ENCODE measurements at places on chromosomes 5 and 9.
A peak's percentile ranks its signal among the peaks of the same experiment; 100 is the strongest.

GRCh38 chr5:135324160-135324559, 74.9 kb downstream of the MACROH2A1 start:
- no peaks in the 10 kb centered on the region for H3K27me3 ChIP-seq
- peaks cover 16% of the 10 kb centered on the region for H3K4me1 ChIP-seq
- H3K27ac ChIP-seq = no peak overlapping the region
- no peak overlapping the region for H3K4me3 ChIP-seq
- no peaks in the 10 kb centered on the region for H3K36me3 ChIP-seq

DNA sequence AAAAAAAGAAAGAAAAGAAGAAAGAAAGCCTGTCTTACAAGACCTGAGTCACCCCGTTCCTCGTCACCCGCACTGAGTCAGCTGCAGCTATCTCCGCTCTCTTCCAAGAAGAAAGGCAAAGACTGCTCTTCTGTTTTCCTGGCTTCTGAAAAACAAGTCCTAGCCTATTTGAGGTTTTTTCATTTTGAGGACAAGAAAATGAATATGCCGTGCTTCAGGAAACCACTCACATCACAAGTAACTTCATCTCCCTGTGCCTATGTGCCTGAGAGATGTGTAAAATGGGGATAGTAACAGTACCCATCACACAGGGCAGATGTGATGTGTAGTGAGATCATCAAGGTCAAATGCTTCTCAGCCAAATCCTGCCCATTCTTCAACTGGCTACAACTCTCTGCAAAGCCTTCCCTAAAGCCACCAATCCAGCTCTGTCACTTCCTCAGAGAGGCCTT, 78.4 kb downstream of the GLDC start:
- peaks cover 19% of the 10 kb centered on the region for H3K4me1 ChIP-seq
- H3K4me3 ChIP-seq = peak overlapping the region; percentile 37
- H3K27ac ChIP-seq = peak overlapping the region; percentile 82

GRCh38 chr5:131751506-131751905, 45.3 kb downstream of the FNIP1 start:
- H3K4me1 ChIP-seq = peaks cover 36% of the 10 kb centered on the region
- peaks cover 20% of the 10 kb centered on the region for H3K36me3 ChIP-seq
- no peak overlapping the region for H3K4me3 ChIP-seq
- DNase-seq = no peak
- H3K27me3 ChIP-seq = no peaks in the 10 kb centered on the region

DNA sequence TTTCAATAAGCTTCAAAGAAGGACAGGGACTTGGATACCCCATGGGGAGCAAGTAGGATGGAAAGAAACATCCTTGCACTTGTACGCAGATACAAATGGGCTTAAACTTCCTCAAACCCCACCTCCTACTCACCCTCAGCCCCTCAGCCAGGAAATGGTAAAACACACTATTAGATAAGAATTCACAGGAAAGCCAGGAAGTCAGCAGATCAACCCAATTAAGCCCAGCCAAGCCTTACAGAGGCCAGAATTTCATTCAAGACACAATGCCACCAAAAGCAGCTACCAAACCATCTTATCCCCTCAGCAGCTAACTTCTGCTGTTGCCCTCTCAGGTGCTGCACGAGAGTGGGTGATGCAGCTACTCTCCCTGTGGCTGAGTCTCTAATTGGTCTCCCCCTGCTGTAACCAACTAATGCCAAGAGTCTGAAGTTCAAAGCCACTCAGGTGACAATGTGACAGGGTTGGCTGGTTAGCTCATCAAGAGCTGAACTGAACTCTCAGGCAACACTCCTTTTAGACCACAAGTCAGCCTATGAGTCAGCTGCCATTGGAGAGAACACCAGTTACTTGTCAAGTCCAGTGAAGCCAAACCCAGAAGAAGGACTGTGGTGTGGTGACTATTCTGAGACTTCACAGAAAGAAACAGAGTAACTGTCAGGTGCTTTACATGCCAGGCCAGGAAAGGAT, 201.9 kb downstream of the ZNF608 start:
- no peak overlapping the region for H3K27ac ChIP-seq
- no peaks in the 10 kb centered on the region for H3K27me3 ChIP-seq
- H3K4me3 ChIP-seq = no peak overlapping the region

GRCh38 chr5:42842921-42843641, 31.4 kb upstream of the SELENOP start:
- no peaks in the 10 kb centered on the region for H3K27me3 ChIP-seq
- no peaks in the 10 kb centered on the region for H3K36me3 ChIP-seq
- no peak for DNase-seq

- H3K4me3 ChIP-seq = no peak overlapping the region
- H3K36me3 ChIP-seq = peaks cover 33% of the 10 kb centered on the region
- no peak for DNase-seq
- no peak overlapping the region for H3K27ac ChIP-seq
- H3K27me3 ChIP-seq = no peaks in the 10 kb centered on the region
- H3K4me1 ChIP-seq = peaks cover 17% of the 10 kb centered on the region
These were observed 21.8 kb upstream of the RLN1 start for GRCh38 chr9:5361326-5362010.

DNA sequence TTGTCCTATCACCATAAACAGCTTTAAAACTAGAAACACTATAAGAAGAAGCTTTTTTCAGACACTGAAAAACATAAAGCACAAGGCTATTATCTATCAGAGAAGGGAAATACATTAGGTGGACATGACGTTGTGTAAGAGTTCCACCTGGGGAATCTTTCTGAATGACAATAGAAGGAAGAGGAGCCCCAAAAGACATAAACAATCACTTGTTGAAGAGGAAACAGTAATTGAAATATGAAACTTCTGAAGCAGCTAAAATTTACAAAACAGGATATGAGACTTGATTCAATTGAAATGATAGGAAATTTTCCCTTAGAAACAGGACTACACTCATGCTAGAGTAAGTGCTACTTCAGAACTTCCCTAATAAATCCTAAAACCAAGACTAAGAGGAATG, 933.6 kb downstream of the EFNA5 start:
- no peak for DNase-seq
- no peaks in the 10 kb centered on the region for H3K36me3 ChIP-seq
- no peaks in the 10 kb centered on the region for H3K27me3 ChIP-seq
- H3K27ac ChIP-seq = no peak overlapping the region

- H3K4me1 ChIP-seq = peaks cover 21% of the 10 kb centered on the region
- H3K27me3 ChIP-seq = peaks cover 8% of the 10 kb centered on the region
- H3K4me3 ChIP-seq = peak overlapping the region; percentile 97
These were observed 782 bp upstream of the SKP1 start for GRCh38 chr5:134177369-134178095.

DNA sequence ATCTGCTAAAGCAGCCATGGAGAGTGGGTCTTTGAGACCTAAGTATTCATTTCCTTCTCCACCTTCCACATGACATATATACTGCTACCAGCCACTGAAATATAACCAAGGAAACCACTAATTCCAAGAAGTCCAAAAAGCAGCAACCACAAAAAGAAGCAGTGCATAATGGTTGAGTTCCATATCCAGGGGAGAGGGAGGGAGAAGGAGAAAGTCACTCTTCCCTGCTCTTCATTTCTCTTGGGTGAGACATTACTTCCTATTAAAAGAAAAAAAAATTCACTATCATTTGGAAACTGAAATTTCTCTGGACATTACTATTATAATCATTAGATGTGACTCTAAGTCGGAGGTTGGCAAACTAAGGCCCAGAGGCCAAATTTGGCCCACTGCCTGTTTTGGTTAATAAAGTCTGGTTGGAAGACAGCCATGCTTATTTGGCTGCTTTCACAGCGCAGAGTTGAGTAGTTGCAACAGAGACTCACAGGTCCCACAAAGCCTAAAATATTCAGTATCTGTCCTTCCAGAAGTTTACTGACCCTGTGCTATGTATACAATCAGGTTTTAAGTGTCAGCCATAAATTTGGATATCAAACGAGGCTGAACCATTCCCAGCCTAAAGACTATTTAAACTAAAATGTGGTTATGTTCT, 168.6 kb downstream of the MPDZ start:
- H3K27ac ChIP-seq = no peak overlapping the region
- no peaks in the 10 kb centered on the region for H3K36me3 ChIP-seq
- no peak for DNase-seq
- no peaks in the 10 kb centered on the region for H3K27me3 ChIP-seq
- H3K4me1 ChIP-seq = no peaks in the 10 kb centered on the region

DNA sequence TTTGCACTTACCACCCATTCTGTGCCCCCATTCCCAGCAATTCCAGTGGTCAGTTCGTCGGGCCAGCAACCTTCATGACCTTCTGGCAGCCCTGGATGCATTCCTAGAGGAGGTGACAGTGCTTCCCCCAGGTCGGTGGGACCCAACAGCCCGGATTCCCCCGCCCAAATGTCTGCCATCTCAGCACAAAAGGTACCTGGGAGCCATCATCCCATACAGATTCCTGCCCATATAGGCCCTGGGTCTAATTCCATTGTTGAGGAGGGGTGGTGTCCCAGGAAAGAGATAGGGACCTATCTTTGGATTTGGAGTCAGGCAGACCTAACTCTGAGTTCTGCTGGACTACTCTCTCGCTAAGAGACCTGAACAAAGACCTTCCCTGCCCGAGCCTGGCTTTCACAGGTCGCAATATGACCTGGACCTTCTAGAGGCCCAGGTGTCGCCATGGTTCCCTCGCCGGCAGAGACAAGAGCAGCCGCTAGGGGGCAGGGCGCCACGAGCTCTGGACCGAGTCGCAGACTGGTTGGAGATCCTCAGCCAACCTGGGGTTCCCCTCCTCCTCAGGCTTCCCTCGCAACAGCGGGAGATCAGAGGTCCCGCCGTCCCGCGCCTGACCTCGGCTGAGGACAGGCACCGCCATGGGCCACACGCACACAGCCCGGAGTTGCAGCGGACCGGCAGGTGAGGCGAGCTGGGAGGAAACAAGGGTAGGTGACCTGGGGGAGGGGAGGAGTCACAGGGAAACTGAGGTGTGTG, 3.1 kb downstream of the SLC4A9 start:
- peaks cover 5% of the 10 kb centered on the region for H3K27me3 ChIP-seq
- H3K4me3 ChIP-seq = peak overlapping the region; percentile 67
- peak overlapping the region; percentile 24 for H3K27ac ChIP-seq
- H3K36me3 ChIP-seq = no peaks in the 10 kb centered on the region
- peak; percentile 74 for DNase-seq
- peaks cover 6% of the 10 kb centered on the region for H3K4me1 ChIP-seq

DNA sequence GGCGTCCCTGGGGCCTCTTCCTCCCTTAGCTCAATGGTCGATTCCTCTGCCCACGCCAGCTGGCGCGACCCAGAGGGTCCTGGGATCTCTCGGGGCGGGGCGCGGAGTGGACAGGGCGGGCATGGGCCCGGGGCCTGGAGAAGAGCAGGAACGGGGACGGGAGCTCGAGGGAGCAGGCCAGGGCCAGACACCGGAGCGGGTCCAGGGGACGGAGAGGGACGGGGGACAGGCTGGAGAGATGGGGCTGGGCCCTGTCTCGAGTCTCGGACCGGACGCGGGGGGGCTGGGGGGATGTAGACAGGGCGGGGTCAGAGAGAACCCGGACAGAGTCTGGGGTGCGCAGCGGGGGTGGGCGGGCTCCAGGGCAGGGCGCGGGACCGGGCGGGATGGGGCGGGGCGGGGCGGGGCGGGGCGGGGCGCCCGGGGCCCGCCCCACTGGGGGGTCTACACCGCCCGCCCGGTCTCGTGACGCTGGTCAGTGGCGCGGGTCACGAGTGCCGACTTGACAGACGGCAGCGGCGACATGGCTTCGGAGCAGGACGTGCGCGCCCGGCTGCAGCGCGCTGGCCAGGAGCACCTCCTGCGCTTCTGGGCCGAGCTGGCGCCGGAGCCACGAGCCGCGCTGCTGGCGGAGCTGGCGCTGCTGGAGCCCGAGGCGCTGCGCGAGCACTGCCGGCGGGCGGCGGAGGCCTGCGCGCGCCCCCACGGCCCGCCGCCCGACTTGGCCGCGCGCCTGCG, at the start of gene UAP1L1:
Gene UAP1L1 (plus strand): TSS at position 508 of the 738 bp plus-strand sequence. CDS start 16 bp downstream, at position 524.
- H3K4me3 ChIP-seq = peak within 1 kb of the TSS; percentile 74
- H3K27me3 ChIP-seq = no peaks in the 10 kb centered on the region
- H3K4me1 ChIP-seq = peaks cover under 1% of the 10 kb centered on the region
- peak within 1 kb of the TSS; percentile 28 for H3K27ac ChIP-seq
- H3K36me3 ChIP-seq = peaks cover 15% of the 10 kb centered on the region

DNA sequence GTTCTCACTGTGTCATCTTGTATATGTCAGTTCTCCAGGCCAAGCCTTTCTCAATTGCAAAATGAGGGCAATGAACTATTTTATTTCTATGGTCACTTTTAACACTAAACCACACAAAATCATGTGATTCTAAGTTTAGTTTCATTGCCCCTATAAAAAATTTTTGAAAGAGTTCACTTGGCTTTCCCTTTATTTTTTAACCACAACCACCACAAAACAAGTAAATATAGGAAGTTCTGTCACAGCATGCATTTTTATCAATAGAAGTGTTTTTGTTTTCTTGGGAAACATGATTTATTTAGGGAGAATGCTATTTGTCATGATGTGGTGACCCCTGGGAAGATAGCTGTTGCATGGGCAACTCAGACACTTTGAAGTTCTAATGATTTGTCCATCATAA, 169.1 kb downstream of the CSNK1G3 start:
- H3K36me3 ChIP-seq = no peaks in the 10 kb centered on the region
- H3K4me3 ChIP-seq = no peak overlapping the region
- DNase-seq = no peak

DNA sequence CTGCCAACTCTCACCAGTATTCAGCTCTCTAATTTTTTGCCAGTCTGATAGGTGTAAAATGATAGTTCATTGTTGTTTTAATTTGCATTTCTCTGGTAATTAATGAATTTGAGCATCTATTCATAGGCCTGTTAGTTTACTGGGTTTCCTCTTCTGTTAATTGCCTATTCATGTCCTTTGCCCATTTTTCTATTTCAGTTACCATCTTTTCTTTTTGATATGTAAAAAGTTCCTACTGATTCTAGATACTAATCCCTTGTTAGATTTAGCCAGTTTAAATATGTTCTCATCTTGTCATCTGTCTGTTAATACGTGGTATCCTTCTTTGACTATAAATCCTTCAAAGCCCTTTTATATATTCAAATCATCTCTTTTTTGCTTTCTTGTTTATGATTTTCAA, 247.8 kb downstream of the ARHGAP26 start:
- no peak overlapping the region for H3K4me3 ChIP-seq
- peaks cover 41% of the 10 kb centered on the region for H3K36me3 ChIP-seq
- H3K27ac ChIP-seq = no peak overlapping the region
- H3K27me3 ChIP-seq = no peaks in the 10 kb centered on the region

DNA sequence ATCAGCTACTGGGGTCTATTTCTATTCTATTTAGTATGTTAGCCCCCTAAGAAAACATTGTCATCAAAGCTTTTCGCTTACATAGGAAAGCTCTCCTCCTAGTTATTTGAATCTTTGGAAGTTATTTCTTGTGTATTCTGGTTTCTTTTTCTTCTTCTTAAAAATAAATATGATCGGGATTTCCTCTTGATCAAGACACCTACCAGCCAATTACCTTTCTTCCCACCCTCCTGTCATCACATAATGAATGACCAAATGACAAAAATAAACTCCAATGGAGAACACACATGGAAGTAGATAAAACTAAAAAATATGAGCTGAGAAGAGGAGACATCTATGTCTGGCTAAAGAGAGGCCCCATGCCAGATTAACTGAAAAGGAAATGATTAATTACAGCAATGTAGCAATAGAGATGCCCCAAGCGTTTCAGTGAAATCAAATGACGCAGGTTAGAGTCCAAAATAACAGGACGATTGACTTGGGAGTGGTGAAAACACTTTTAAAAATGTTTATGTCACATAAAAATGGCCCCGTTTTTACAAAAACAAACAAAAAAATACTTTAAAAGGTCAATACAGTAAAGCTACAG, 59.5 kb upstream of the PCSK1 start:
- H3K27me3 ChIP-seq = peaks cover 9% of the 10 kb centered on the region
- no peak overlapping the region for H3K27ac ChIP-seq
- no peaks in the 10 kb centered on the region for H3K36me3 ChIP-seq
- no peak for DNase-seq
- H3K4me1 ChIP-seq = no peaks in the 10 kb centered on the region
